Stimulated activated CD8-positive, alpha-beta memory T cell treated with anti-CD3 and anti-CD28 coated beads, Interleukin-7, amount 100 ng/mL, for 48 hours (primary cell): ENCODE measurements at places on chromosomes 11 and 22.

DNA sequence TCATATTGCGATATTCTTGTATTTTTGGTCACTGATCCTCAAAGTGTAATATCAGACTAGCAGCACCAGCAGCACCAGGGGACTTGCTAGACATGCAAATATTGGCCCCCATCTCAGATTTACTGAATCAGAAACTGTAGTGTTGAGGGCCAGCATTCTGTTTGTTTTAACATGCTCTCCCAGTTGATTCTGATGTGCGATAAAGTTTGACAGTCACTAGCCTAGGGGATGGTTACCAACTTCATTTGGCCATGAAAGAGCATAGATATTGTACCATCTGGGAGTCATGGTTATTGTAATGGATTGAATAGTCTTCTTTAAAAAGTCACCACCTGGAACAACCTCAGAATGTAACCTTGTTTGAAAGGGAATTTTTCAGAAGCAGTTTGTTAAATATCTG is 1090.4 kb upstream of the RAG2 start:
- DNase-seq, result no peak

- no peak for DNase-seq
Measured at GRCh38 chr22:33921525-33922348, 1.5 kb upstream of the LARGE1 start.

GRCh38 chr11:111435046-111435698 is 56.1 kb upstream of the POU2AF1 start:
- DNase-seq, result no peak

DNA sequence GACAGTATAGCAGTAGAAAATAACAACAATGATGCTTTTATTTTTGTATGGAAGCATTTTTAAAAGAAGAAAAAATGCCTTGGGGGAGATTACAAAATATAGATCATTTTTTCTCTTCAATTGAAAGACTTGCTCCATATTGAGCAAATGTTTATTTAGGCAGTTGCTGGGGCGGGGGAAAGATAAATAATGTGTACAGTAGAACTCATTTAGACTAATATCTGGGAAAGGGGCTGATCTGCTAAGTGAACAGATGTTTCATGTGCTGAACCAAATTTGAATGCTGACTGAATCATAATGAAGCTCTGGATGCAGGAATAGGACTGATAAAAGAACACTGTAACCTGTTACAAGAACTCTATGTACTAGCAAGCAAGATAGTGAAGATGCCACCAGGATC is 457.1 kb upstream of the TENM4 start:
- DNase-seq, result no peak

- no peak for DNase-seq
Measured at GRCh38 chr11:22859756-22860155, 518 bp downstream of the CCDC179 start.

DNA sequence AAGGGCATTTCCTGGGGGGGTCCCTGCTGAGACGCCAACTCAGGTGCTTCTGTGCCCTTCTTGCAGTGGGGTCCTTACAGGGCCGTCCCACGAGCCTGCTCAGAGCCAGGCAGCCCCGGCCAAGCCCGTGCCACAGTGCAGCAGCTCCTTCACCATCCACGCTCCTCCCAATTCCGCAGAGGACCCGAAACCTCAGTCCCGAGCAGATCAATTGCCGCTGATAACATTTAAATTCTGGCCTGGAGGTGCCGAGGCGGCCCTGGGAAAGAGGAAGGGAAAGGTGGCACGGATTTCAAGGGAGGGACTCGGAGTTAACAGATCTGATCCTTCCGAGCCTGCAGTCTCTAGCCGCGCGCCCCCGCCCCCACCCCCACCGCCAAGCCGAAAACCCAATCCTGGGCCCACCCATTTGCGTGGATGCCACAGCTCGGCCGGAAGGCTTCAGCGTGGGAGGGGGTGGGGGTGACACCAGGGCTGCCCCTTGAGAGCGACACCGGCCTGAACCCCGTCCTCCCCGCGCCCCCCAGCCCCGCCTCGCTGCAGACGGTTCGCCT is 32.3 kb upstream of the JAM3 start:
- DNase-seq, result no peak

- no peak for DNase-seq
Measured at GRCh38 chr11:46267930-46268329, 9.5 kb upstream of the CREB3L1 start.

DNA sequence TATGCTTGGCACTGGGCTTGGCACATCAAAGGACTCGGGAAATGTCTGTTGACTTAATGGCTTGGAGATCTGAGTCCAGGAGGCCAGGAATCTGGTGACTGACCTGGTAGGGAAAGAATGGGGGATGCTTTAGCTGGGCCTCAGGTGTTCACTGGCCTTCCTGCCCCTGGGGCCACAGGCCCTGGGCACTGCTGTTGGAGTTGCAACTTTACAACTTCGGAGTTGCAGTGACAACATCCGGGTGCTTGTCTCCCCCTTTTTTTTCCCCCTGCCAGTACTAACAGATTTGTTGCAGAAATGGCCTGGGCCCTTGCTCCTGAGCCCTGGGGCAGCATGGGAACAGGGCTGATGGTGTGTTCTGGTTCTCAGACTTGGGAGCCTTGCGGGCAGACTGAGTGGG is 23.8 kb downstream of the OSBP2 start:
- no peak for DNase-seq

- no peak for DNase-seq
Measured at GRCh38 chr11:62108017-62108750, 15.6 kb upstream of the INCENP start.

- no peak for DNase-seq
Measured at GRCh38 chr22:48422900-48423480, 1404.7 kb downstream of the BRD1 start.

GRCh38 chr11:78289552-78290292 is 101.0 kb downstream of the USP35 start:
- DNase-seq, result no peak

DNA sequence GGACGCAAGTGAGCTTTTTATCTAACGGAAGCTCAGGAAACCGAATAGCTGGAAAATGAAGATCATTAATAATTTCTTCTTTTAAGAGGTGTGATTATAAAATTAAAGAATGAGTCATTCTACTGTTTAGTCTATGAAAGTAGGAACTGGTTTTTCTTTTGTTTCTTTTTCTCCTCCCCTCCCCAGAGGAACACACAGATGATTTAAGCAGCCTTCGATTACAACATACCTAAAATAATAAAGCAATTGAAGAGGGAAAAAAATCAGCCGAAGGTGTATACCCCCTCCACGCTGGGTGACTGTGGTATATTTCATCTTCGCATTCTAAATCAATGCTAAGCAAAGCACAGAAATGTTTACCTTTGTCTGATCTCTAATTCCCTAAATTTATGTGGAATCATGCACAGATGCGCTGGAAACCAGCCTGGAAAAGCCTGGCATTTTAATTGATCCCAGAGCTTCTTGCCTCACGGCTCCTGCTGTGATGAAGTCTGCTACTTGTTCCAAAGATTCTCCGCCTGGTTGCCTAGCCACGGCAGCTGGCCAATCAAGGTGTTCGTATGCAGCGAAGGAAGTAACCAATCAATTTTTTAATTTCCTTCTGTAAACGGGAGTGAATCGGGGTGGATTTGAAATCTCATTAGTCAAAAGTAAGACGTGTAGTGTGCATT is 133.9 kb downstream of the FANCF start:
- no peak for DNase-seq

GRCh38 chr22:41991111-41991510 is 7.5 kb upstream of the WBP2NL start:
- no peak for DNase-seq

DNA sequence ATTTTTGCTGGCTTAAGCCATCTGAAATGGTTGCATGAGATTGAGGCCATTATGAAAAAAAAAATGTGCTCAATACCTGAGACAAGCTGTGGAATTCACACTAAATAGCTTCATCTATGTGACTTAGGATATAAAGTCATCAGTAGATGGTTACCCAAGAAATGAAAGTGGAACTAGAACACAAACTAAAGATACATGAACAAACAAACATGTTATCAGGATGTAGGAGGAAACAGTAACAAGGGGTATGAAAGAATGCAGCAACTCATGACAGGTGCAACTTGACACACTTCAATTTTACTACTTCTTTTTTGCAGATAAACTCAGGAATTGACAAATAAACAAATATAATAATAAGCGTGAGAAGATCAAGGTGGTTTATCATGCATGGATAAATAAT is 155.0 kb downstream of the WT1 start:
- DNase-seq, result no peak
